ENCODE measurements at places on chromosomes 1 and 21.

DNA sequence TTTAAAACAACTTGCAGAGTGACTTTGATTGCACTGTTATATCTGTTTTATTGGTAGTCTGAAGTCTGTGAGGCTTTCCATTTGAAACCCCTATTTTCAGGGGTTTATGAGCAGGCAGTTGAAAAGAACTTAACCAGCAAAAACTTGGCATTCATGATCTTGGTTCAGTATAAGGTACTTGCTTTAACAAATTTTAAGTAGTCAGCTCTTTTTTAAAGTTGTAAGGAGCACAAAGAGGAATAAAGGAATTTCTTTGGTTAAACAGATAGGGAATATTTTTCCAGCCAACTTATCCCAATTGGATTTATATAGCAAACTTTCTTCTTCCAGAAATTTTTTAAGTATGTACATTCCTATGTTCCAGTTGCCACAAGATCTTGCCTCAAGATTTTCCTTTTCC lies 138.2 kb downstream of the RASAL2 start:
- no peak for DNase-seq

DNA sequence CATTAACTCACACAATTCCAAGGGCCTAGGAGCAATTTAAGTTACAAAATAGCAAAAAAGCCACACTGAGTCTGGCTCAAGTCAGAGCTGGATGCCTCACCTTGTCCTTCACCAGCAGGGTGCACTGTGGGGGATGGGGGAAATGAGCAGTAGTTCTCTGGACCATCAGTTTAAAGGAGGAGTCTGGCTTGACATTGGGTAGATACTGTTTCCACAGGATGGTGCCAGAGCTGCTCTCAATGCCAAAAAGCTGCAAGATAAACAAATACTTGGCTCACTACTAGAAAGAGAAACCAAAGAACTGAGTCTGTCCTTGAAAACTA lies 18.8 kb downstream of the EMC1 start:
- DNase-seq, result no peak

- peak; percentile 92 for DNase-seq
Measured at GRCh38 chr1:9437961-9438430, 101.3 kb upstream of the SLC25A33 start.

DNA sequence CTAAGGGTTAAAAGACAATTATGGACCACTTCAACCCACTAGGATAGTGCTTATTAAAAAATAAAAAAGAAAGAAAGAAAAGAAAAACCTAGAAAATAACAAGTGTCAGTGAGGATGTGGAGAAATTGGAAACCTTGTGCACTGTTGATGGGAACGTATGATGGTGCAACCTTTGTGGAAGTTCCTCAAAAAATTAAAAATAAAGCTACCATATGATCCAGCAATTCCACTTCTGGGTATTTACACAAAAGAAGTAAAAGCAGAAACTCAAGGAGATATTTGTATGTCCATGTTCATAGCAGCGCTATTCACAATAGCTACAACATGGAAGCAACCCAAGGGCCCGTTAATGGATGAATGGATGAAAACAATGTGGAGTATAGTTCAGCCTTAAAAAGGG lies 115.2 kb upstream of the ATP1A1 start:
- no peak for DNase-seq

- DNase-seq, result no peak
Measured at GRCh38 chr1:14672005-14672404, 73.5 kb downstream of the KAZN start.

GRCh38 chr21:42218836-42219605 lies at the start of gene ABCG1:
Gene ABCG1 (plus strand): TSS chr21:42219140. CDS start chr21:42219263, 123 bp downstream.
- DNase-seq, result no peak

GRCh38 chr21:33754481-33754880 lies 112.2 kb downstream of the ITSN1 start:
- no peak for DNase-seq

GRCh38 chr1:204459706-204460105 lies 34.9 kb downstream of the PIK3C2B start:
- DNase-seq, result no peak

GRCh38 chr21:36260030-36260787 lies 59.8 kb upstream of the MORC3 start:
- peak; percentile 76 for DNase-seq

DNA sequence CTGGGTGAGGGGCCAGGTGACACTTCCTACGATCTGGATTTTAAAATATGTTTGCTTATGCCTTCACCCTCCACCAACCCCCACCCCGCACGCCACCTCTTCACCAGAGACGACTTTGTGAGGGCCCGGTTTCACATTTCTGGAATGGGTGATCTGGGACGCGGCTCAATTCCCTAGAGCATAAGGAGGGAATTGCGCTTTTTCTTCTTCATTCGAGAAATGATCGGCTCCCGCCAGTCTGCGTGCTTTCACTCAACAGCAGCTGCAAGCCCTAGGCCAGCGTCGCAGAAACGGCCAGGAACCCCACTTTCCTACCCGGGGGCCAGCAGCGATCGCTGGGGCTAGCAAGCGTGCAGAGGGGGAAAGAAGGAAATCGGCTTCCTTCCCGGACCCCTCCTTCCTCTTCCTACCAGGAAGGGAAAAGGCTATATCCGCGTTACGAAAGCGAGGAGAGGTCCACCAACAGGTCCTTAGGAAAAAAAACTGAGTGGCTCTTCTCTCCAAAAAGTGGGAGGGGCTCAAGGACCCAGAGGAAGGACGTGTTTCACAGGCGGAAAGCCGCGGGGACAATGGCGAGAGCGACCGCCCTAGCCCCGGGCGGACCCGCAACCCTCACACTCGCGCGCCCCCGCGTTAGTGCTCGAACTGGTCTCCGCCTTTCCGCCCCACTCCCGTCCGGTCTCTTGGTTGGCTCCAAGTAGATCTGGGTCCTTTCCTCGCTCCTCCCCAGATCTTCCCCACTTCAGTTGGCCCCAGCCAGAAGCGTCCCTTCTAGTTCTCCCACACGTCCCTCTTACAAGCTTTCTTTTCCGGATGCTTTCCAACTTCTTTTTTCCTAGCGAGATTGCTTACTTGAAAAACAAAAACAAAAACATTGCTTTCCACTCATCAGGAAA lies 1.1 kb upstream of the ADAMTS1 start:
- DNase-seq, result peak; percentile 90
